ENCODE measurements at places on chromosomes 7 and 10.

DNA sequence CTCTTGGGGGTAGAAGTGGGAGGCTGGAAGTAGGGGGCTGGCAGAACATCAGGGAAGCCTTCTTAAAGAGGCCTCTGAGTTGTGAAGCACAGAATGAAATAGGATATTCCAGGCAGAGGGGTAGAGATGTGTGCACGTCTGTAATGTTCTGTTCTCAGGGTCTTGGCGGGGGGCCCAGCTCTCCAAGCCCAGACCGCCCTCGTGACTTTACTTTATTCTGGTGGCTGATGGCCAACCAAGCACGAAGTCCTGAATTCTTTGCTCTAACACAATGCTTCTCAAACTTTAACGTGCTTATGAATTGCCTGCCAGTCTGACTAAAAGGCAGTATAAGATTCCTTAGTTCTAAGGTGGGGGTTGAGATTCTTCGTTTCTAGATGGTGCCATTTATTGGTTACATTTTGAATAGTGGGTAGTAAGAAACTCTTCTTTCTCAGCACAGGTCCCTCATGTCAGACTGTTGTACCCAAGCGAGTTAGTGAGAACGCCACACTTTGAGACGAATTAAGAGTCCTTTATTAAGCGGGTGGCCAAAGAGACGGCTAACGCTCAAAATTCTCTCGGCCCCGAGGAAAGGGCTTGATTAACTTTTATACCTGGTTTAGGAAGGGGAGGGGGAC lies 8.2 kb downstream of the PRXL2A start:
- DNase-seq = no peak

GRCh38 chr10:123890226-123890625 lies 1.4 kb downstream of the CPXM2 start:
- no peak for DNase-seq

DNA sequence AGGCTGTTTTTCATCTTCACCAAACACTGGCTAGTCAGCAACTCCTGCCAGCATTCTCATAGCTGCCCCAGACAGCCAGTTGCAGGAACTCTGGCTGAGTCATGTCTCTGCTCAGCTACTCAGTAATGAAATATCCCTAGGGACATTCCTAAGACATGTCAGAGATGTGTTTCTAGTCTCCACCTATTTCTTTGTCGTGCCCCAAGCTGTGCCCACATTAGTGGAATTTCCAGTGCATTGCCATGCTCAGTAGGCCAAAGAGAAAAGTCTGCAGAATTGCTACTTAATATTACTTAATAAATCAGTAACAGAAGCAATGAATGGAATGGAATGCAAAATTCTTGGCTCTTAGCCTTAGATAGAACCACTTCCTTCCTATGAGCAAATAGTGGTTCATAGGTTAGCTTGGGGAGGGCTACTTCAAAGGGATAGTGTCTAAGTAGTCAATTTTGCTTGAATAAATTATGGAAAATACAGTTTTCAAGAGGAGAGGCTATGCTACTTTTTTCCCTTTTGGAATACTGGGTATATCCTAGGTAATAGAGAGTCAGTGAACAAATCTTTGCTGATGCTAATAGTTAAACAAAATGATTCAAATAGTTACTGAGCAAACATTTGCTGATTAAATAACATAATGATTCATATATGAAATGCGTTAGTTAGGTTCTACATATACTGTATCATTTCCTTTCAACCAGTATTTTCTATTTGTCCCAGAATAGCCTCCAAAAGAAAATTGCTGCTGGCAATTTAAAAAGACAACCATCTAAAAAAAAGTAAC lies 23.6 kb upstream of the SEMA3C start:
- no peak for DNase-seq

DNA sequence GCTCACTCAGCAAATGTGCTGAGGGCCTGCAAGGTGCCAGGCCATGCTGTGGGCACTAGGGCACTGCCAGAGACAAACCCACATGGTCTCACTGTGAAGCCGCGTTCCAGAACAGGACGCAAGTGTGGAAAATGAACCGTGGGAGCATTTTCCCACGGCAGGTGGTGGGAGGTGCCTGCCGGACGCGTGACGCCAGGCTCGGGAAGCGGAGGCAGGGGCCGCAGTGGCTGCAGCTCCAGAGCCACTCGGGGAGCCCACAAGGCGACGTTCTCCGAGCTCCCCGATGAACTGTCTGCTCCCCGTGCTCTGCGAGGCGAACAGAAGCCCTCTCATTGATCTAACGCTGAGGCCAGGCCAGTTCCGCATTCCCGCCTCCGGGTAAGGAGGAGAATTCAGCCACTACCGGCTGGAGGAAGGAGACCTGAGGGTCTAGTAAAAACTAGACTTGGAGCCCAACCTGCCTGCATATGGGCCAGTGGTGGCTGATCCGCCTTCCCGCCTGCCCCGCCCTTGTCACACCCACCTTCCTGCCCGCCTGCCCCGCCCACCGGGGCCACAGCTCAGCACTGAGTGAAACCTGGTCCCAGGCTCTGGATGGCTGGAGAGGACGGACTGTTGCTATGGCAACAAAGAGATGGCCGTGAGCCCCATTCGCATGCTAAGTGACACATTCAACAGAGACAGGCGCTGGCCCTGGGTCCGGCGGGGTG lies 13.1 kb downstream of the ADGRA1 start:
- no peak for DNase-seq

DNA sequence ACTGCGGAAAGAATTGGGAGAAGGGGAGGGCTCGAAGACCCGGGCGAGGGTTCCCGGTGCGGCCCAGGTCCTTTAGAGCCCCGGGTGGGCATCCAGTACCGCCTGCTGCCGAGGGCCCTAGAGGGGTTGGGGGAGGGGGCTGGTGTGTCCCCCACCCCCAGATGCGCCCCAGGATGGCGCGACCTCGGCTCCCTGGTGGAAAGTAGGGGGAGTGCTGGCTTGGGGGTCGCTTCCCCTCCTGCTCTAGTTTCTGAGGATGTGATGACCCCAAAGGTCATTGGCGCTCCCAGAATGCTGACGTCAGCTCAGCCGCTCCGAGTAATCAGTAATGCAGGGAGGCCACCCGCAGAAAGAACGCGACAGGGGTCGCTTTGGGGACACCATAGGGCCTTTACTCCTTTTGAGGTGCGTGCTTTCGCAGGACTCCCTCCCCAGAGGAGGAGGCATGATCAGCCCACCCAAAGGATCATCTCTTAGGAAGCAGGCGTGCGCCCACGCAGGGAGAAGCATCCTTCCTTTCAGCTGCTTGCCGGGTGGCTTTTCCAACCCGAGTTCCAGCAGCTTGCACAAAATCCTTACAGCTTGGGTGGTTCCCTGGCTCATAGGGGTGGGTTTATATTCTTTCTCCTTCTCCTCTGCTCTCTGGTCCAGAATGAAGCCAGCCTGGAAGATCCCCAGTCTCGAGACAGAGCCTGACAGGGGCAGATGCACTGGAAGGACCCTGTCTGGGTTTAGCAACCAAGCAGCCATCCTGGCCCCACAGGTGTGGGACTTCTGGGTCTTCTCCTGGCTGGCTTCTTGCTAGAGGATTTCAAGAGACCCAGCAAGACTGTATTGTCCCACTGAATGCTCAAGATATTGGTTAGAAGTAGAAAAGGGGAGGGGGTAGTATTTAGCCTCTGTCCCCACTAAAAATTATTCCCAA lies 1.3 kb upstream of the PRKAG2 start:
- no peak for DNase-seq

- DNase-seq = no peak
These were observed 30.6 kb downstream of the SMNDC1 start for GRCh38 chr10:110274072-110274627.

GRCh38 chr7:126689037-126689436 lies 563.7 kb downstream of the GRM8 start:
- no peak for DNase-seq

DNA sequence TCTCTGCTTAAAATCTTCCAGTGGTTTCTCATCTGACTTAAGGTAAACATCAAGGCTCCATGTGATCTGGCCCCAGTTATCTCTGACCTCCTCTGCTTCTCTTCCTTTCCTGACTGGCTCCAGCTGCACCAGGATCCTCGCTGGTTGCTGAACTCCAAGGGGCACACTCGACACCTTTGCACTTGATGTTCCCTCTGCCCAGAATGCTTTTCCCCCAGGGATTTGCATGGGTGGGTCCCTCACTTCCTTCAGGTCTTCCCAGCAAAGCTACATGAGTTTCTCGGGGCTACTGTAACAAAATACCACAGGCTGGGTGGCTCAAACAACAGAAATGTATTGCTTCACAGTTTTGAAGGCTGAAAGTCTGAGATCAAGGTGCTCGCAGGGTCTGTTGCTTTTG lies 166.0 kb upstream of the CDCA7L start:
- DNase-seq = no peak

GRCh38 chr7:21651697-21652096 lies 108.9 kb downstream of the DNAH11 start:
- no peak for DNase-seq

- no peak for DNase-seq
These were observed 40.4 kb upstream of the STEAP4 start for GRCh38 chr7:88347090-88347489.

GRCh38 chr7:120825576-120825975 lies 32.4 kb downstream of the TSPAN12 start:
- no peak for DNase-seq

DNA sequence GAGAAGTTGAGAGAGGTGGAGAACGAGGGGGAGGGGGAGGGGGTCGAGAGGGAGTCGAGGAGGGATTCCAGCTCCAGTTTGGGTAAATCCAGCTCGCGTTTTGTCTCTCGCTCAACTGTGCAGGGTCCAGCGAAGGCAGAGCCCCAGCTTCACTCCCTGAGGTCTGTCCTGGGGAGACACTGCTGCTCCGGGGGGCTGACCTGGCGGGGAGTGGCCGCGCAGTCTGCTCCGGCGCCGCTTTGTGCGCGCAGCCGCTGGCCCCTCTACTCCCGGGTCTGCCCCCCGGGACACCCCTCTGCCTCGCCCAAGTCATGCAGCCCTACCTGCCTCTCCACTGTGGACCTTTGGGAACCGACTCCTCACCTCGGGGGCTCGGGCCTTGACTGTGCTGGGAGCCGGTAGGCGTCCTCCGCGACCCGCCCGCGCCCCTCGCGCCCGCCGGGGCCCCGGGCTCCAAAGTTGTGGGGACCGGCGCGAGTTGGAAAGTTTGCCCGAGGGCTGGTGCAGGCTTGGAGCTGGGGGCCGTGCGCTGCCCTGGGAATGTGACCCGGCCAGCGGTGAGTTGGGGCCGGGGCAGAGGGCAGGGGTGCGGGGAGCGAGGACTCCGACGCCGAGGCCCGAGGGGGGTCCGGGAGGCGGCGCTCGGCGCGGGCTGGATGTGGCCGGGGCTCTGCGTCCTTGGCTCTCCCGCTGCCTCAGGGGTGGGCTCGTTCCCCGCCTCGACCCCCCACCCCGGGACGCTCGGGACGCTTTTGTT lies at the start of gene TET1:
TSS of gene TET1 (plus strand) at position 152 of the 757 bp plus-strand sequence. CDS start 12,002 bp downstream, outside the sequence.
- DNase-seq = peak; percentile 57

DNA sequence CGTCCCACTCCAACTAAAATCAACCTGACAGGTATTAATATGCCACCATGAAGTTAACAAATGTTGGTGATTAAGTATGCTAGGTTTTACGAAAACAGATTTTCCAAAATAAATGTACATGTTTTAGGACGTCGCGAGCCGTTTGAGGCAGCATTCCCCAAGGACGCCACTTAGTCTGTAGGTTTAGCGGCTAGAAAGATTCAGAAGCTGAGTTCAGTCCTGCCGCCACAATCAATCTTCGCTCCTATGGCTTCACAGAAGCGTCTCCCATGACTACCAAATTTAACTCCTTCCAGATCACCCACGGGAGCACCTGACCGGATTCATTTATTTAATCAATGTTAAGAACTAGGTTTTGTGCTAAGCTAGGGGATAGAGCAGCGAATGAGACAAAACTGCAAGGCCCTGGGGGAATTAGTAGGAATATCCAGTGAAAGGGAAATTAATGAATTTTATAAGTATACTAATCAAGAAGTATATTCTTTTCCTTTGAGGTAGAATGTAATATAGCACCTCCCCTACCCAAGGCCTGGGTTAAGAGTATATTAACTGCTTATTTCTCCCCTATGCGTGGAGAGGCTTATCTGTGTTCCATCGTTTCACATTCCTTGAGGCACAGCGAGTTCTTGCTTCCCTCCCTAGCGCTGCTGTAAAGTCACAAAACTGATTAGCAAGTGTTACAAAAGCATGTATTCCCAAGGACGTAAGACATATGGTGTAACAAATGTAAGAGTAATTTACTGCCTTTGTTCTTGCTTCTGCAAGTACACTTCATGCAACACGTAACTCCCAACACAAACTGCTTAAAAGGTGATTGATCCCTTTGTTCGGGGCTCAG lies 994 bp upstream of the CYP51A1 start:
- DNase-seq = no peak

GRCh38 chr7:99191869-99192596 lies 15.9 kb downstream of the KPNA7 start:
- DNase-seq = no peak

DNA sequence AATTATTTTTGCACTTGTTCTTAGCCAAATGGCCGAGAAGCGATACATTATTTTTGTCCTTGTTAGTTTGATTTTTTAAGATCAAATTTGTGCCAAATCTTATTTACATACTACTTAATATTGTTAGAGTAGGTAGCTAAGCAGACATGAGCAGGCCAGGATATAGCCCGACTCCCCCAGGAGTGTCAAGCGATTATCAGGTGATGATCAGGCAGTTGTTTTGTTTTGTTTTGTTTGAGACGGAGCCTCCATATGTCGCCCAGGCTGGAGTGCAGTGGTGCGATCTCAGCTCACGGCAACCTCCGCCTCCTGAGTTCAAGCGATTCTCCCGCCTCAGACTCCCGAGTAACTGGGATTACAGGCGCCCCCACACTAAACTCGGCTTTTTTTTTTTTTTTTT lies 71.1 kb downstream of the LYZL2 start:
- DNase-seq = no peak

DNA sequence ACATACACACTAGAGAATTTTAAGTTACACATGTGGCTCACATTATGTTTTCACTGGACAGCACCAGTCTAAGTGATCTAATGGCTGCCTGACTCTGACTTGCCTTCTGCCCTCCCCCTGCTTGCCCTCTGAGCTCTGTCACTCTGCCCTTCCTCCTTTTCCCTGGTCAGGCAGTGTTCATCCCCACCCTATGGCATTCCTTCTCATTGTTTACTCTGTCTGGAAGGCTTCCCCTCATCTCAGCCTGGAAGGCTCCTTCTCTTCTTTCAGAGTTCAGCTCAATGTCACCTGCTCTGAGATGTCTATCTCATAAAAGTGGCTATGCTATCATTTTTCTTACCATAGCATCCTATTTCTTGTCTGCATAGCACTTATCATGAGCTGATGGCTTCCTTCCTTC lies 305.7 kb downstream of the BMPER start:
- no peak for DNase-seq

DNA sequence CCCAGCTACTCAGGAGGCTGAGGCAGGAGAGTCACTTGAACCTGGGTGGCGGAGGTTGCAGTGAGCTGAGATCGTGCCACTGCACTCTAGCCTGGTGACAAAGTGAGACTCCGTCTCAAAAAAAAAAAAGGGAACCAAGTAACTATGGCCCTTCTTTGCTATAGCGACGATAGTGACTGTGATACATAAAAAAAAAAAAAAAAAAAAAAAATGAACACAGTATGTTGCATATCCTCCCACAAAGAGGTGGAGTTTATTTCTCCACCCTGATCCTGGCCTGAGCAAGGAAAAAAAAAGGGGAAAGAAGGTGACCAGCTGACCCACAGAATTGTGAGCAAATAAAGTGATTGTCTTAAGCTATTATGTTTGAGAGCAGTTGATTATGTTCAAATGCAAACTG lies 42.3 kb upstream of the STEAP1B start:
- no peak for DNase-seq

GRCh38 chr7:139300390-139300789 lies 40.7 kb upstream of the FMC1 start:
- no peak for DNase-seq

Measured in progenitor cell of endocrine pancreas (in vitro differentiated cells).